T-helper 17 cell (primary cell): ENCODE measurements at places on chromosomes 4 and X.

DNA sequence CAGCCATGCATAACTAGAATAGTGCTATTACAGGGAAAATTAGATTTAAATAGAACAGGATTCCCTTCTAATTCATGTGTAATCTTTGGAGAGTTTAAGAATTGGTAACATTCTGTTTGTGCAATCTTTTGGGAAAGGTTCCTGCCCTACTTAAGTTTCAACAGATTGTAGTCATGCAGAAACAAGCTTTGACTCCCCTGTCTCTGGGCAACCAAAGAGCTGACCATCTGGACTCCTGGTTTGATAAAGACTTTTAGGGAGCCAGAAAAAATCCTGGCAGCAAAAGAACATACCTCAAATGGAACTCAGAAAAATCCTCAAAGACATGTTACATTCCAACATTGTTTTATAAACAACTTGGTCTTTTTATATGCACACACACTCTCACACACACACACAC, 191.1 kb upstream of the NEIL3 start:
- DNase-seq: no peak

- DNase-seq: no peak
Observed at GRCh38 chr4:71095545-71095944, 102.1 kb downstream of the DCK start.

DNA sequence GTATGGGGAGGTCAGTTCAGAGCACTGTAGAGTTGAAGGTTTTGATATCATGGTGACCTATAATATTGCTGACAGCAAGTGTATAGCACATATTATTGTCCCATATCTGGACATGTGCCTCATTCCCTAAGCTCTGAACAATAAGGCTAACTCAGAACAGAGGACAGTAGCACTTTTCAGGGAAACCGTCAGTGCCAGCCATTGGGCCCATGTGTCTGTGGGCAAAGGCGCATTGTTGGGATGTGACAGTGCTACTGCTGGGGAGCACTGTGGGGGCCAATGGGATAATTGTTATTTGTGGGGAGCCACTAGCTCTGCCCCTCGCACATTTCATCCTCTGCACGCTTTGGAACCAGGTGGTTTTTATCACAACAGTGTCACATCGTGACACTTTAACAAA, 136.2 kb downstream of the ELOVL6 start:
- DNase-seq: no peak

DNA sequence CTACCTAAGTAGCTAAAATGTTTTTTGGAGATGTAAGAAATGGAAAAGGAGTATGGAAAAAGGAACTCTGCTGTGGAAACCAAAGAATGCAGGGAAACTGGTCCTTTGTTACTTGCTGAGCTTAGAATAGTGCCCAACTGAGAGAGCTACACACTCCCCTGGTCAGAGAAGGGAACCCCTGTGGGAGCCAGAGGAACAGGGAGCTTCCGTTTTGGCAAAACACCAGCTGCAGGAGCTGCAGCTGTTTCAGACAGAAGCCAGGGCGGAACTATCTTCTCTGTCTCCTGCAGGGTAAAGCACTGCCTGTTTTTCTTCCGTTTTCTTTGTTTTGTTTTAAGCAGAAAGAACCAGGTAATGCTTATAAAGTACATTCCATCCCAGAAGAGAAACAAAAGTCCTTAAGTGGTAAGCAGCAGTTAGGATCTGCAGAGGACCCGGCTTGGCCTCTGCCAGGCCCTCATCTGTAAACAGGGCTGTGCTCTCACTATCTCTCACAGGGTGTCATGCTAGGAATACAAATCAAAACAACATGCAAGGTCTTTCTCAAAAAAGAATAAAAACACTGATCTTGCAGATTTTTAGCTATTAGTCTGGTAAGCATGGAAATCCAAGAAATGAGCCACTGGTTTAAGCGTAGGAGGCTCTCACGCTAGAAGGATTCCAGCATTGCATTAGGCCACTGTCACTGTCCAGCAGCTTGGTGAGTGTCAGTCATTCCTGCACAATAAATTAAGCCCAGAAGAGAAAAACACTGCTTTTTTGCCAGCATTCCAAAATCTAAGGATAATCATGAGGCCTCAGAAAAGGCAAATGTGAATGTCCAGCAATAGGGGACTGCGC, 76.1 kb downstream of the CHST7 start:
- DNase-seq: no peak

- DNase-seq: no peak
Observed at GRCh38 chrX:149312988-149313387, 192.1 kb downstream of the IDS start.

GRCh38 chr4:67198727-67199126, 346.6 kb downstream of the CENPC start:
- no peak for DNase-seq

DNA sequence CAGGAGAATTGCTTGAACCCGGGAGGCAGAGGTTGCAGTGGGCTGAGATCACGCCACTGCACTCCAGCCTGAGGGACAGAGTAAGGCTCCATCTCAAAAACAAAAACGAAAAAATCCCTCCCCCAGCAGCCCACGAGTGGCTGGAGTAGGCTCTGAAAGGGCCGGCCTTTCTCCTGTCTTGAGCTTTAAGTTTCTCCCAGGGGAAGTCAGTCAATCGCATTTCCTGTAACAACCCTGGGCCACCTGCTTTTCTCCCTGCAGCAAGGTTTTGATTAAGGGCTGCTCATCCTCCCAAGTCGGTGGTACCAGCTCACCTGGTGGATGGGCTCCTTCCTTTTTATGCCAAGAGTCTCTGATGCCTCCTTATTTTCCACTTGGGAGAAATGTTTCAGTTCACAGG, 2.0 kb upstream of the NYX start:
- DNase-seq: no peak

GRCh38 chr4:23579166-23579565, 310.7 kb downstream of the PPARGC1A start:
- DNase-seq: no peak

- DNase-seq: no peak
Observed at GRCh38 chrX:35122756-35123155, 180.2 kb downstream of the FAM47B start.

- no peak for DNase-seq
Observed at GRCh38 chrX:38225093-38225492, 4.4 kb upstream of the SRPX start.

DNA sequence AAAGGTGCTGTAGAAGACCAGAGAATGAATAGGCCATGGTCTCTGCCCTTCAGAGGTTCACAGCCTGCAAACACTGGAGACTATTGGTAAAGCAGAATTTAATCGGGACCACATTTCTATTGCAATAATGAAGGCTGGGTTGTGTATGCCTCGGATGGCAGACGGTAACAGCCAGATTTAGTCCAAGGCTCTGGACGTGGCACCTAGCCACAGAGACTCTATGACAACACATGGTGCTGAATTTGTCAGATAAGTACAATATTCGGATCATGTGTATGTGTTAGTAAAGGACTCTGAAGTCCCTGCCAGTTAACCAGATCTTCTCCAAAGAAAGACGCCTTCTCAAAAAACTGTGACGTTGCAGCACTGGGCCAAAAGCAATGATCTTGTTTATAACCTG, 129.0 kb downstream of the DCTD start:
- no peak for DNase-seq

DNA sequence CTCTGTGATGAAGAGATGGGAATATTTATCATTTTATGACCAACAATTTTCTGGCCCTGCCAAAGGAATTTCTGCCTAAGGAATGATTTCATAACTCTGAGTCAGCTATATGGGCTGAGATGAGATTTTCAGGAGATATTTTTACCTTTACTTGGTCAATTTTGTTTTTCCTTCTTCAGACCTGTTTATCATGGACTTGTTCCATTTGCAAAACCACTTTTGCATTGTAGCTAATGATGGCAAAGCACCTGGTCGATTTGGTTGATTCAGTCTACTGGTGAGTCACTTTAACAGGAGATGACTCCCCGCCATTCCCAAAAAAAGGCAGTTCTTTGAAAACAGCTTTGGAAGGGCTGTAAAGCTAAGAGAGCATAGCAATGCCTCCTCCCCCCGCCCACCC, 53.3 kb downstream of the TEX13A start:
- no peak for DNase-seq

- no peak for DNase-seq
Observed at GRCh38 chr4:38233727-38234480, 273.7 kb downstream of the PTTG2 start.

DNA sequence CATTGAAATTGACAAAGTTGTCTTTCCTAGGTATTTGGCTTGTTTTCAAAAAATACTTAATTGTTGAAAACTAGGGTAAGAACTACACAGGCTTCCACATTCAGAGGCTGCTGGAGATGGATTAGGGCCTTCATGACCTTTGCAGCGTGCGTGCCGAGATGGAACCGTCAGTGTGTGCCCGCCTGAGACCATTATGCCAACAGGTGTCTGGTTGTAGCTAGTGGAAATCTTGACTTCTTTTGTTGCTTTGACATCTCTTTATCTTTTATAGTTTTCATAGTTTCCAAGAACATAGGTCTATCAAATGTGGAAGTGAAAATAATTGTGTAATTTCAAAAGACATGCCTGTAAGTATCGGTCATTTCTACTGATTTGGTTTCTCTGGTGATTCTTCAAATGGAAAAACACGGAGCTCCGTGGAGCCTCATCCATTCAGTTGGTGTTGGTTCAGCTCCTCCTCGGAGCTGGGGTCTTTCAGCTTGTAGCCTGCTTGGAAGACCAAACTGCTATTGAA, 38.9 kb upstream of the CLCN4 start:
- no peak for DNase-seq

DNA sequence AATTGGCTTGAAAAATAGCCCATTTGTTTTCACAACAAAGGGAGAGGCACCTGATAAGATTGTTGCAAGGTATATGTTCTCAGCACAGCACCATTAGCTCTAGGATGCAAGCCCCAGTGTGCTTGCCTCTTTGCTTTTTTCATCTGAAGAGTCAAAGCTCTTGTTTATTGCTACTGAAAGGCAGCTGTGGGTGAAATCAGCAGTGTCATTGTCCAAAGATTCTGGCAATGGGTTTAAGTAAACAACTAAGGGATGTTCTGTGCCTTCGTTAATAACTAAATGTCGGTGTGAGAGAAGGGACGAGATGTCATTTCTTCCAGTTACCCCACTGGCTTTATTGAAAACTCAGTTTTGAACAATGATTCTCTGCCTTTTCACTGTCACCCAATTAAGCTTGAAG, 567.7 kb downstream of the KCNIP4 start:
- no peak for DNase-seq

DNA sequence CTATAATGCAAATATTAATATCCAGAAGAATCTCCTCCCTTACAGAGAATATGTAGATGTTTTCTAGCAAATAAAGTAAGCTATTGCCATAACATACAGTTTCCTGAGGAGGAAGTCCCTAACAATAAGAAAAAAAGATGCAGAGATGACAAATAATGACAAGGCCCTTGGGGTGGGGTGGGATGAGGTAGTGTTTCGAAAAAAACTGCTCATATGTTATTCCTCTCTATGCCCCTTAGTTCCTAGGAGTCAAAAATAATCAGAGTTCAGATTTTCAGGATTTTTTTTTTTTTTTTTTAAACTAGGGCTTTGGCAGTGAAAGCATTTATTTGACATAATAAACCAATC, 99.0 kb downstream of the ZAR1 start:
- DNase-seq: no peak

DNA sequence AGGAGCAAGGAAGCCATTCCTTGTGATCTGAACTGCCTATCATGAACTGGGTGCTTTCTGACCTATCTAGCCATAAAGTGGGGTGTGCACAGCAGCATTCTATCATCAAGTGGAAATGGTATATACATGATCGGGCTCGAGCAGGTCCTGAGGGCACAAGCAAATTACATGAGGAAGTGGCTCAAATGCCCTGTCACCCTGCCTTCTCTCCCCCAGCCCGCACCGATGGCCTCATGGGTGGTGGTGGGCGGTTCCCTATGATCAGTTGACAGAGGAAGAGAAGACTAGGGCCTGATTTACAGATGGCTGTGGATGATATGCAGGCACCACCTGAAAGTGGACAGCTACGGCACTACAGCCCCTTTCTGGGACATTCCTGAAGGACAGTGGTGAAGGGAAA, 46.3 kb upstream of the BCLAF3 start:
- no peak for DNase-seq

DNA sequence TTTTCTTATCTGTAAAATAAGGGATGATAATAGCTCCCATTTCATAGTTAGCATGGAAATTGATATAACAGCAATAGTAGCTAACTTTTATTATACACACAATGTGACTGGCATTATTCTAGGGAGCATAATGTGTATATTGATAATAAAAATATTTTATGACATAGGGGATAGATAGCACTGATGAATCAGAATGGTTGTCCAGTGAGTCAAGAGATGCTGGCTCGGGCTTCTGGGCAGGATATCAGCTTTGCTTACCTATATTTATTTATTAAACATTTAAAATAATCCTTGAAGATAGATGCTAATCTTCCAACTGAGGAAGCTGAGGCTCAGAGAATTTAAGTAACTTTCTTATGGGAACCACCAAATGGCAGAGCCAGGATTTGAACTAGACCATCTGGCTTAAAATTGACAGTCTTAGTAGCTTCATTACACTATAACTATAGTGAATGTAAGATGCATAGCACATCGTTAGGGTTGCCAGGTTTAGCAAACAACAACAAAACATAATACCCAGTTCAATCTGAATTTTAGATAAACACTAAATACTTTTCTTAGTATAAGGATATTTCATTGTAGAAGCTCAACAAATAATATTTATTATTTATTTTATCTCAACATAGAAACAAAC, 2.7 kb downstream of the AFP start:
- DNase-seq: no peak

DNA sequence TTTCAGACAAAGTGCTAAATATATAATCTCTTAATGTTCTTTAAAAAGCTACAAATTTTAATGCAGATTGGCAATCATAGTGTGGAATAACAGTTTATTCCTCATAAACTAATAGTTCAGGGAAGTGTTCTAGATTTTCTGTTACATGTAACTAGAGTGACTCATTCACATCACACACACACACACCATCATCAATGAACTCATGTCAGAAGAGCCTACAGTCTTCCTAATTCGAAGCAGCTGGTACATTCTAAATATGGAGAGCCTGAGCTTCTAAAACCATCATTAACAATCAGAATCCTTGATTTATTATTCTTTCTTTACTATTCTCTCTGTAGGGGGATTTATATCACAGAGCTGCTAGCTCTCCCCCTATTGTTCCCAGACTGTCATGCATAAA, 49.6 kb downstream of the DKK2 start:
- no peak for DNase-seq

DNA sequence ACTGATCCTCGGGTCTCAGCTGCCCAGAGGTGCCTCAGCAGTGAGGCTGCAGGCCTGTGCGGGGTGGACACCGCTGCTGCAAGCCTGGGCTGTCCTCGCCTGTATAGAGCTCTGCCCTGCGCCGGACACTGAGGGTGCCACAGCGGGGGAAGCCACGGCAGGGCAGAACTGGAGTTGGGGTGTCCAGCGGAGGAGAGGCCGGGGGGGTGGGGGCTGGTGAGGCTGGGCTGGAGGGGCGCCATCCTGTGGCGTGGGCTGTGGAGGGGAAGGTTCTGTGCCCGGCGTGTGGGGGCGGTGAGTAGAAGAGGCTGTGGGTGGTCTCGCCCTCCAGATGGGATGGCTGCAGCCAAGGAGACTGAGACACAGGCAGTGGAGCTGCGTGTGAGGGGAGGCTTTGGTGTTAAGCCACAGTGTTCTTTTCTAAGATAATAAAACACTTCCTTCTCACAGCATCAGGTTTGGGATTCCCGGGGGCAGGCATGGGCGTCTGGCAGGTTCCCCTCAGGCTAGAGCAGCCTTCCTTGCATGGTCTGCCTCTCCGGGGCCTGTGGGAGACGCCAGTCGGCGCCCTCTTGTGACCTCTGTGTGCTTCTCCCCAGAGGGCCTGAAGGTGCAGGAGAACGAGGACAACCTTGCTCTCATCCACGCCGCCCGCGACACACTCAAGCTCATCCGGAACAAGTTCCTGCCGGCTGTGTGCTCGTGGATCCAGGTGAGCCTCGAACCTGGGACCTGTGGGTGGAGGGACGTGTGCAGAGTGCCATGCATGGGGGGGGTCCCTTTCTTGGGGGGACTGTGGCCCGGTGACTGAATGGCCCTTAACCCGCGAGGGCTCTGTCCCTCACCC, 7.4 kb downstream of the UVSSA start:
- DNase-seq: no peak
